LHCN-M2 (cell line): ENCODE measurements at places on chromosomes 4 and X.

DNA sequence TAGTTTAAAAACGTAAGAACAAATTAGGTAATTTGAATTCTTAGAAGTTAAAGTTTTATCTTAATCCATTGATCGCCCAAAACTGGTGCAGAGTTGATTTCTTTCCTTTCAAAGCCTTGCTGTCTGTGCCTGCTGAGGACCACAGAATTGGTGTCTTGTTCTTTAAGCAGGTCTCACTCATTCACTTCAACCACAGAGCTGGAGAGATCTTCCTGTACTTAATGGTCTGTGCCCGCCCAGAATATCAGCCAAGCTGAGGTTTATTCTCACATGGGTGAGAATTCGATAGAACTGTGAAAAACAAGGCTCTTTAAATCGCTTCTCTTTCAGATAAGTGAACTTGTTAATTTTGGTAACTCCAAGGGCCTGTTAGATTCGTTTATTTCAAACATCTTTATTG is 31.6 kb downstream of the DCUN1D4 start:
- DNase-seq = no peak

GRCh38 chr4:56764775-56765174 is 56.7 kb downstream of the SPINK2 start:
- peak; percentile 79 for DNase-seq

DNA sequence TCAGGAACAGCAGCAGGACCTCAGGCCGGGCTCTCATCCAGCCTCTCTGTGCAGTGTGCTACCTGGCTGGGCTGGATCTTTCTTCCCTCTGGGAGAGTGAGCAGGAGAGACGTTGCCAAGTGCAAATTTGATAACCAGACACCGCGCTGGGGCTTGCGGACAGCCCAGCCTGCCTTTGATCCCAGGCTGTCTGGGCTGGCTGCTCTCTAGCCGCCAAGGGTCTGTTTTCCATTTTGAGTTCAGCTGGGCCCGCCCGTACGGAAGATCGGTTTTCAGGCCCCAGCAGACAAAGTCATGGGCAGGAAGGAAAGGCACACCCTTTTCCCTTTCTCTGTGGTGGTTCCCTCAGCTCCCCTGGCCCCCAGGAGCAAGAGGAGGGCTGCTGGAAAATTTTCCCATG is 90.2 kb downstream of the CPZ start:
- DNase-seq = no peak

DNA sequence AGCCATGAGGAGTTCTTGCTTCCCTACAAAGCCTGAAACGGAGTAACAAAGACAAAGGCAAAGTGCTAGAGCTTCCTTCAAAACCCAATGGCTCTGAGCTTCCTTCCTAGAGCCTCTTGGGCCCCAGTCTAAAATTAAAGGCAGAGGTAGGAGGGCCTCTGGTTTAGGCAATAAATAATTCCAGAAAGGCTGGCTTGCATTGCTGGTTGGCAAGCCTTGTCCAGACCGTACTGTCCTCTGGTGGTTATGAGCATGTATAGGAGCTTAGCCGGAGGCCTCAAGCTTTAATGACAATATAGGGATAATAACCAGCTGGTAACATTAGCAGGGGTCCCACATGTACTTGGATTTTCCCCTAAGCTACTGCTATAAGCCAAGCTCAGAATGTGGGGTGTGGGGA is 237.3 kb downstream of the AR start:
- DNase-seq = no peak

GRCh38 chr4:23736466-23736865 is 153.4 kb downstream of the PPARGC1A start:
- DNase-seq = no peak

GRCh38 chr4:29538889-29539646 is 1181.1 kb upstream of the PCDH7 start:
- DNase-seq = peak; percentile 3

DNA sequence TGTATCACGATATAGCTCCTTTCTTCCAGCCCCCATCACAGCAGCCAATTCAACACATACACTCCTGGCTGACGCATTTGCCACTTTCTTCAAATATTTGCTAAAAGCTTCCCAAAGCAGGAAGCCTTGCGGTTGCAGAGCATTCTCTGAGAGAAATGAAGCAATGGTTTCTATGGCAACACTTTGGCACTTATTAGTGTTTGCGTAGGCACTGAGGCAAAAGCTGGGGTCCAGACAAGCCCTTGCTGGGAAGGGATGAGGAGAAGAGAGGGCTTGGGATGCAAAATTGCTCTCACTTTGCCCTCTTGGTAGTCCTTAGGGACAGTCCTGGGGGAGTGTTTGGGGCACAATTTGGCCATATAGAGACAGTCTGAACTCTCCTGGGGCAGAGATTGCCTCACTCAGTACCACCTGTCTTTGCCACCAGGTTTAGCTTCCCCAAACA is 55.0 kb upstream of the PAK3 start:
- peak; percentile 73 for DNase-seq

DNA sequence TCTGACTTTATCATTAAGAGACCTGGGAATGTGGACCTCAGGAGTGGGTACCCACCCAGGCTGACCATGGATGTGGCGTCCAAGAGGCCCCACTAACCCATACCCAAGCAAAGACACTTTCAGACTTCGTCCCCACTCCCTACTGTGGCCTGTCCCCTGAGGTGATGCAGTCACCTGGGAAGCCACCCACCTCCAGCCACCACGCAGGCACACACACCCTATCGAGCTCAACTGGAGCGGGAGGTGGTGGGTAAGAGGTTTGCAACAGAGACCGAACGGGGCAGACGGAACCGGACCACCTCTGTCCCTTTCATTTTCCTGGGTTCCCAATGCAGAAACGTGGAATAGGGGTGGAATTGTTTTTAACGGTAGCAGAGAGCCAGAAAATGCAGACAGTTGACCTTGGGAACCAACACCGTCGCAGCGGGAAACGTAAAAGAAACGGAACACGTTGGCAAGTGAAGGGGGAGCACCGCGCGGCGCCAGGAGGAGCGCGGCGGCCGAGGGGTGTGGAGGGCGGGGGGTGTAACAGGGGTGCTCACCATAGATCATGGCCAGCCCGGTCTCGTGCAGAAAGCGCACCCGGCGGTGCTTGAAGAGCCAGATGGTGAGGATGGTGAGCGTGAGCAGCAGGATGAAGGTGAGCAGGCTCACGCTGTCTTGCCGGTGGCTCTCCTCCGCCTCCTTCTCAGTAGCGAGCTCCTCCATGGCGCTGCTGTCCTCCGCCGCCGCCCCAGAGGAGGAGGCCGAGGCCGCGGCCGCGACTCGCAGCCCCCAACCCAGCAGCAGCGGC is 559 bp downstream of the SLC9A7 start:
- no peak for DNase-seq

- DNase-seq = no peak
Observed at GRCh38 chrX:74461384-74461783, 40.1 kb downstream of the SLC16A2 start.

DNA sequence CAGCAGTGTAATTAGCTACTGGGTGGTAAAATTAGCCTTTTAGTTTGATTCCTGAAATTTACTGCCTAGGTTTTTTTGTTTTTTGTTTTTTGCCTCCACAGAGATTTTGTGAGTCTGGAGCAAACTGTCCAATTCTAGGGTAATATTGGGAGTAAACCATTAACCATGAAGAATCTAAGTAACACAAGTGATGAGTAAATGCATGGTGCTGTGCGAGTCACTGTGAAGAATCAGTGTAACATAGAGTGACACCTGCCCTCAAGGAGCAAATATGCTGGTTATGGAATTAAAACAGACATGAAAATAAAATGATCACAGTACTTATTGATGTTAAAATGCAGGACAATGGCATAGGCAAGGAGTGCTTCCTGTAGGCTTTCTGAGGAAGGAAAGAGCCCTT is 60.1 kb downstream of the LRP2BP start:
- no peak for DNase-seq

GRCh38 chr4:7971159-7971631 is 31.5 kb upstream of the AFAP1 start:
- DNase-seq = no peak

- DNase-seq = no peak
Observed at GRCh38 chr4:38503689-38504395, 160.2 kb upstream of the KLF3 start.

- no peak for DNase-seq
Observed at GRCh38 chr4:183328832-183329231, 6.6 kb upstream of the CLDN24 start.

DNA sequence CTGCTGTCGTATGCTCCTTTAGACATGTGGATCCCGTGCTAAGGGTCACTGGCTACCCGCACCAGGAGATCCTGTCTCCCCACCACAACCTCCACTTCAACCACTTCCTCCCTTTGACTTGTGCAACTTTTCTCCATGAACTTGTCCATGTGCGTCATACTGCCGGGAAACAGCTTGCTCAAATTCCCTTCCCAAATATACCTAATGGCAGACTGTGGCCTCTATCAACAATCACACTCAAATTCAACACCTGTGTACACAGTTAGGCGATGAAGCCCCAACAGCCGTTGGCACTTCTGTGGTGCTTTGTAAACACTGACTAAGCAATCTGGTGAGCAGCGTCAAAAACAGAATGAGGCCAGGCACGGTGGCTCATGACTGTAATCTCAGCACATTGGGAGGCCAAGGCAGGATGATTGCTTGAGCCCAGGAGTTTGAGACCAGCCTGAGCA is 49.5 kb downstream of the CD99L2 start:
- peak; percentile 31 for DNase-seq

DNA sequence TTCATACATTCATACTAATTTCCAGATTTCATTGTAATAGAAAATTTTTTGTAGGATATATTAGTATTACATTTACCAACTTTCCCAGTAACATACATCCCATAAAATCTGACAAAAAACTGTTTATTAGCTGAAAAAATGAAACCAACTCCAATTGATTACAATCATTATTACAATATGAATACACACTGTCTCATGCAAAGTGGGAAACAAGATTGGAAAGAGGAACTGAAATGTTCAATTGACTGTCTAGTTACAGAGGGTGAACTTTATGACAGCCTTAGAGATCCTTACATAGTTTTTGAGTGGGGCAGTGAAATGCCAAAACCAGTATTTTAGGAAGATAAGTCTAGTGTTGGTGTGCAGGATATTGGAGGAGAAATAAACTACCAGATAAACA is 2.3 kb upstream of the AMBN start:
- no peak for DNase-seq

- DNase-seq = no peak
Observed at GRCh38 chr4:53886090-53886489, 178.3 kb downstream of the CHIC2 start.

GRCh38 chrX:129724754-129725153 is 14.0 kb upstream of the XPNPEP2 start:
- no peak for DNase-seq

DNA sequence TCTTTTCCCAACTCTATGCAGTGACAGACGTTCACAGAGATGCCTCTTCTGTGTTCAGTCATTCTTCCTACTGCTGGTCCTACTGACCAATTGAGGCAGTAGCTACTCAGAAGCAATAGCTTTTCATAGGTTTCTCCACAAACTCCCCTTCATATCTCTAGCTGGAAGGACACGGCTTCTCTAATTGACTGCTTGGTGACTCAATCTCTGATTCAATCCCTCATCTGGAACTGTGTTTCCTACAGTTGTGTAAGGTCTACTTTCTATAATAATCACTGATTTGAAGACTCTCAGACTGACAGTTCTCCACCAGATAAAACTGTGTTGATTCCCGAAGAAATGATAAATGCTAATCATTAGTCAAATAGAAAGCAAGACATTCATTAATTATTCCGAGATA is 111.5 kb downstream of the DTHD1 start:
- no peak for DNase-seq

DNA sequence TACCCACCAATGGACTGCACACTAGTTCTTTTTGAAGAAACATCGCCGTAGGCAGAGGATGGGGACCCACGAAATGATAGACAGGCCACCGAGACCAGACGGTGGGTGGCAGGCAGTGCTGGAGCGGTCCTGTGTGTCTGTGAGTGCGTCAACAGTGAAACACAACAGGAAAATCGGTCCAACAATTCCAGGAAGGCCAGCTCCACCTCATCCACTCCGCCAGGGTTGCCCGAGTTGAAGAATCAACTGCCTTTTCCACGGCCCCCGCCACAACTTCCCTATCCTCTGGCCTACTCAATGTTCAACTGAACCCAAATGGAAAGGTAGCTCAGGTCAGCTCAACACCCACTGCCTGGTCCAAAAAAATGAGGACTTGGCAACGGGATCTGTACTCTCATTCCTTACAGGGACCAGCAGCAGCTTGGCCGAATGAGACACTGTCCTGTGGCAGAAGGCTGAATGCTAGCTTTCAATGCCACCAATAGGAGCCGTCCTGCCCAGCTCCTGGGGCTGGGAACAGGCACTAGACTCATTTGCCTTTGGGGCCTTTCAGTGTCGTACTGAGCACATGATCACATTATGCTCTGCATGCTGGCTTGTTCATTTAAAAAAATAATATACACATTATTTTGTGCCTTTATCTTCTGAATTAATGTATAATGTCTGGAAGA is 43.5 kb downstream of the MID1 start:
- no peak for DNase-seq

- peak; percentile 41 for DNase-seq
Observed at GRCh38 chr4:124803641-124804040, 91.1 kb upstream of the ANKRD50 start.

DNA sequence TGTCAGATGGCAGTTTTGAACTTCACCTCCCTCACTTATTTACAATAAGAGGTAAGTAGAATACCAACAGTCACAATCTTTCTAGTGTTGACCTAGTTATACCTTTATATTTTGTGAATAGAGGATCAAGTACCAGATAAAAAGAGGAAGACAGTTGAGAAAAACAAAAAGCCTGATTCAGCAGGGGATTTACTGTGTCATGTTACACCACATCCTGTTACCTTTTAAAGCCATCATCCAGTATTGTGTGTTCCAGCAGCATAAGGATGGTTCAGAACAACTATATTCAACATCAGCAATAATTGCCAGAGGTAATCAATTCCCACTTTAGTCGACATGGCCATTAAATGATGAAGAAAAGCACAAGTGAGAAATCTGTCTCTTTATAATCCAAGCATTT is 21.3 kb upstream of the CXCL6 start:
- DNase-seq = peak; percentile 50

GRCh38 chr4:25050370-25051078 is 19.8 kb upstream of the LGI2 start:
- DNase-seq = peak; percentile 7

DNA sequence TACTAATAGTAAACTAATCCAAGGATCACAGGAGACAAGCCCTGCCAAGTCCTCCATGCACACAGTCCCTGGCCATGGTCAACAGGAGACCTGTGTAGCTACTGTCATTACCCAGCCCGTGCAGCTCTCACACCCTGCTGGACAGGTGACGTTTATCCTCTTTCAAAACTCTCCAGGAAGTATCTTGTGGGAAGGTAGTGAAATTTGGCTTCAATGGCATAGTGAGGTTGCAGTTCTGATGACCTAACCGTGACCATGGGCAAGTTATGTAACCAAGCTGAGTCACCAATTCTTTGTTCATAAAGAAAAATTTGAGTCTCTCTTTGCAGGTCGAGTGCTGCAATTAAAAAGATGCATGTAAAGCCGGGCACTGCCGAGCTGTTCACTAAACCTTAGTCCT is 11.3 kb upstream of the SLC2A9 start:
- peak; percentile 75 for DNase-seq

GRCh38 chr4:30756553-30756952 is 36.4 kb downstream of the PCDH7 start:
- DNase-seq = no peak

- no peak for DNase-seq
Observed at GRCh38 chr4:28354880-28355656, 1494.4 kb downstream of the STIM2 start.
